Left colon (tissue), 2 donors: ENCODE measurements at places on chromosomes 16 and 17.

- DNase-seq: peak; percentile 37
Measured at GRCh38 chr17:7042501-7043181, 1.3 kb downstream of the SLC16A11 start.

DNA sequence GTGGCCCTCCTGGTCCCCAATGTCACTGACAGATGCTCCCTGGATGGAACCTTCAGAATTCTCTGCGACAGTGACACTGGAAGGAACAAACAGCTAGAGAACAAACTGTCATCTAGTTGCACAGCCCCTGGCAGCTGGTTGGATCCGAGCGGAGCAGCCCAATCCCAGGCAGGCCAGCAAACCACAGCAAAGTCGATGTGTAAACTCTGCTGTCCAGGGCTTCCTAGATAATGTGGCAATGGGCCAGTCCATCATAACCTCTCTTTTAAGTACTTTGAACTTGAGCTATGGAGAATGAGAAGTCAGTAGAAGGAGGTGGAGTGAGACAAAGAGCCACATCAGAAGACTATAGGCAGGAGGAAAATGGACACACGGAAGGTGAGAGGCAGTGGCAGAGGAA, 323.0 kb downstream of the CBLN1 start:
- DNase-seq: no peak

GRCh38 chr16:12235110-12235509, 258.6 kb downstream of the SNX29 start:
- DNase-seq: no peak

DNA sequence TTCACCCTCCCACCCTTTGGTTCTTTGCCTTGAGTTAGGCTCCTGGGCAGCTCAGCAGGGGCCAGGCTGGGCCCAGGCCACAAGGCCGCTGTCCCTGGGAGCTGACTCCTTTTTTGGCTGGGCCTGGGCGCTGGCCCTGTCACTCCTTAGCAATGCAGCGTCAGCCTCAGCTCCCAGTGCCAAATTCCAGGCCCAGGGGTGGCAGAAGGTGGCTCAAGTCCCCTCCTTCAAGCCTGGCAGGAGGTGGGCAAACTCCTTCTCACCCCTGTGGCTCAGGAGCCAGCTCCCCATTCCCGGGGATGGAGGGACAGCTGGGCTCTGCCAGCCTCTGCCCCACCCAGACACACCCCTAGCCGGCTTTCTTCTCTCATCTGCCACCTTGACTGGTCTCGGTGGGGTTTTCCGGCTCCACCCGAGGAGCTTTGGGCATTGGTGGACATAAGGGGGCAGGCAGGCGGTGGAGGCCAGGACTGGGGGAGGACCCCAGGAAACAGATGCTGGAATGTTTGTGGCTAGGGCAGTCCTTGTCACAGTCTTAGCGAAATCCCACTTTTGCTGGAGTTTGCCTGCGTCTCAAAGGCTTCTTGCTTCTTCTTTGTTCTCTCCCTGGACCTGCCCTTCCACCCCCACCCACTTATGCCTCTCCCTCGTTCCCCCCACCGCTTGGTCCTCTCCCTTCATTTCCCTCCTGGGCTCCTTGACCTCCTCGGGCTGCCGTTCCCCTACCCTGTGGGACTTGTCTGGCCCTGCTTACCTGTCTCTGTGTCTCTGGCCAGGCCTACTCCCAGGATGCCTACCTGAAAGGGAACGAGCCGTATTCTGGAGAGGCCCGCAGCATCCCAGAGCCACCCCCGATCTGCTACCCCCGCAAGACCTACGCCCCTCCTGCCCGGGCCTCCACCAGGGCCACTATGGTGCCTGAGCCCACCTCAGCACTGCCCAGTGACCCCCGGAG, 37.4 kb downstream of the ARHGAP23 start:
- DNase-seq: no peak

DNA sequence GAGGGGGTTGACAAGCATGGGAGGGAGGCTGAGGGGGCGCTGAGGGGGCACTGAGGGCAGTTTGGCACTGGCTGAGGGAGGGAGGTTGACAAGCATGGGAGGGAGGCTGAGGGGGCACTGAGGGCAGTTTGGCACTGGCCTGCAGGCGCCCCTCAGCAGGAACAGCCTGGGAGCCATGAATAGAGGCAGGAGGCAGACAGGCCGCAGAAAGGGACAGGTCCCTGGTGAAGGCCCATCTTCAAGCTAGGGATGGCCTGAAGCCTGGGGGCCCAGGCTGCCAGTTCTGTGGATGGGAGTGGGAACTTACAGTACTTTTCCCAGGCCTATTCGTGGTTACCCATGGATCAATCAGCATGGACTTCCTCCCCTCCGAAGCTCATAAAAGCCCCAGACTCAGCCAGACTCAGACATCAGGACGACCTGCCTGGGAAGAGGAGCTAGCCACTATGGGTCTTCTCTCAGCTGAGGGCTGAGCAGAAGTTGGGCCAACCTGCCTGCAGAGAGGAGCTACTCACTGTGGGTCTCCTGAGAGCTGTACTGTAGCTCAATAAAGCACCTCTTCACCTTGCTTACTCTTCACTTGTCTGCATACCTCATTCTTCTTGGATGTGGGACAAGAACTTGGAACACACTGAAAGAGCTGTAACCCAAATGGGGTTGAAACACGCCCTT, 72.8 kb upstream of the BRD7 start:
- DNase-seq: no peak

- DNase-seq: no peak
Measured at GRCh38 chr16:10576390-10577304, 3.8 kb downstream of the EMP2 start.

GRCh38 chr16:3479654-3480216, 15.6 kb downstream of the C16orf90 start:
- no peak for DNase-seq

DNA sequence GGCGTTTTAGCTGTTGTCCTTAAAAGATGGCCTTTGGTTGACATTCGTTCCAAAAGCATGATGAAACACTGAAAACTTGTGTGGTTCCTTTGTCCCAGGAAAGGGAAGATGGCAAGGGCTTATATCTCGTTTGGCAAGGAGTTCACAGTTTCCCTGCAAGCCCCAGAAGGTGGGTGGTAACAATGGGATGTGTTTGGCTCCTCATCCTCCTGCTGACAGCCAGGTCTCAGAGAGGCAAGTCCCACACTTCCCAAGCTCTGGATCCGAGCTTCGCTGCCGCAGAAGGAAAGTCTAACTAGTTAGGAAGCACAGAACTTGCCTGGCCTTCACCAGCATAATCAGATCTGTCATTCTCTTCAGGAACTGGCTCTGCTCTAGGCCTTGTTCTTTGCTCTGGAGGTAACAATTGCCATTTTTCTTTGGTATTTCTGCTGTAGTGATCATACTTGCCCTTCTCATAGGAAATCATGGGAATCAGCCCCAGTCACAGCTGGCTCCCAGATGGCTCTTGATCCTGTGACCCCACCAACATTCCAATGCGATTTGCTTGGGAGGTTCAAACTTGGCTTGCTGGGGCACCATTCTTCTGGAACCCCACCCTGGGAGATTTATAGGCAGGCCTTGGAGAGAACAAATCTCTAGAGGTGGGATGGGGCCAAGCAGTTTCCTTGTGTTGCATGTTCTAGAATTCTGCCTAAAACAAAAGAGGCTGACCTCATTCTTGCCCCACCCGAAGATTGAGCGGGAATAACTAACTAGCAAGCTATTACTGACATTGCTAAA, 17.9 kb downstream of the KPNA2 start:
- DNase-seq: peak; percentile 33

DNA sequence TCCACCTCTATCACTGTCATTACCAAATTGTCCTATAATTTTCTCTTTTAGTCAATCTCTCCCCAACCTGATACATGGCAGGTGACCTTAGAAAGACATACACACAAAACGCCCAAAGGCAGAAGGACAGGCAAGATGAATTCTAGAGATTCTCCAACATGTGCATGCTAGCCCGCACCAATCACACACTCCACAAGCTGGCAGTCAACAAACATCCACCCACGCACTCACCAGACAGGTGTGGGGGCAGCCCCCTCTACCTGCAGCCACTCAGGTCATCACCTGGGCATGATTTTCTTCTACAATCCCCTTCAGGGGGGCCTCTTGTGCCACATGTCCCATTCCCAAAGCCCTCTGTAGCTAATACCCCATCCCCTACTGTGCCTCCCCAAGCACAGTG, 9.5 kb downstream of the MPP2 start:
- no peak for DNase-seq

DNA sequence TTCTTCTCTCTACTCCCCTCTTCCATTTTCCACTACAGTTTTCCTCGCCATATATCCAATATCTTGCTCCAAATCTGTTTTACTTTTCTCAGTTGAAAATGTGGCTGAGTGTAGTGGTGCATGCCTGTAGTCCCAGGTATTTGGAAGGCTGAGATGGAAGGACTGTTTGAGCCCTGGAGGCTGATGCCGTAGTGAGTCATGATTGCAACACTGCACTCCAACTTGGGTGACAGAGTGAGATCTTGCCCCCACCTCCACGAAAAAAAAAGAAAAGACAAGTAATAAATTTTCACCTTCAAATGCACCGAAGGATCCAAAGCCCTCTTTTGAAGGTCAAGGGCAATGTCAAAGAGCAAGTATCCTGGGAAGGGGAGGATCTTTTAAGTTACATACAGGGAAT, 592.3 kb downstream of the TMEM114 start:
- DNase-seq: no peak

- no peak for DNase-seq
Measured at GRCh38 chr17:12431188-12431587, 234.5 kb upstream of the MYOCD start.

- DNase-seq: peak; percentile 84
Measured at GRCh38 chr17:78112518-78113471, 15.8 kb downstream of the TMC6 start.

- no peak for DNase-seq
Measured at GRCh38 chr17:58271216-58271931, 9.4 kb downstream of the MPO start.

- DNase-seq: peak; percentile 34
Measured at GRCh38 chr16:81797443-81797842, 18.4 kb downstream of the PLCG2 start.

GRCh38 chr17:43171586-43172487, 823 bp downstream of the NBR1 start:
- peak; percentile 54 for DNase-seq

GRCh38 chr17:66949501-66949900, 15.0 kb upstream of the CACNG4 start:
- no peak for DNase-seq

GRCh38 chr17:58086953-58087352, 3.7 kb downstream of the DYNLL2 start:
- no peak for DNase-seq

DNA sequence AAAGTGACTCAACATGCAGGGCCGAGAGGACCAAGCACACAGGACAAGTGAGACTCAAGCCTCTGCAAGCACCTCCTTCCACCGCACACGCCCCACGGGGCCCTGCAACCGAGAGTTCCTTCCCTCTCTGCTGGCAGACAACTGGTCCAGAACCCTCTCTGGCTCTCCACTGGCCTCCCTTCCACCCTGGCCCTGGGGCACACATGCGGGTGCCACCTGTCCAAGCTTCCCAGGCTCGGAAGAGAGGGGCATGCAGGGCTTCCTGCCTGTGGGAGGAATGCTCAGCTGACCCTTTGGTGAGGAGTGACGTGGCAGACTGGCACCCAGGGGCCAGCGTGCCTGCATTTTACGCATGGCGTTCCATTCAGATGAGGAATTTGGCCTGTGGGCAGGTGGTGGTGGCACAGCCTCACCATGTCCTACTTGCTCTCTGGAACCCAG, 59.8 kb downstream of the PIPOX start:
- no peak for DNase-seq

DNA sequence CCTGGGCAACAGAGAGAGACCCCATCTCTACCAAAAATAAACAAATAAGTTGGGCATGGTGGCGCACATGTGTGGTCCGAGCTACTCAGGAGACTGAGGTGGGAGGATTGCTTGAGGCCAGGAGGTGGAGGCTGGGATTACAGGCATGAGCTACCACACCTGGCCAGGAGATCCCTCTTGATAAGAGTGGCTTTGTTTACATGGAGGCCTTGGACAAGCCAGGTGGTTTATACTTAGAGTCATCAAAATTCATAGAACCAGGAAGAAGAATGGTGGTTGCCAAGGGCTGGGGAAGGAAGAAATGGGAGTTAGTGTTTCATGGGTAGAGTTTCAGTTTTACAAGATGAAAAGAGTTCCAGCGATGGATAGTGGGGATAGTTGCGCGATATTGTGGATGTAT, 8.8 kb upstream of the ZFP1 start:
- peak; percentile 38 for DNase-seq

DNA sequence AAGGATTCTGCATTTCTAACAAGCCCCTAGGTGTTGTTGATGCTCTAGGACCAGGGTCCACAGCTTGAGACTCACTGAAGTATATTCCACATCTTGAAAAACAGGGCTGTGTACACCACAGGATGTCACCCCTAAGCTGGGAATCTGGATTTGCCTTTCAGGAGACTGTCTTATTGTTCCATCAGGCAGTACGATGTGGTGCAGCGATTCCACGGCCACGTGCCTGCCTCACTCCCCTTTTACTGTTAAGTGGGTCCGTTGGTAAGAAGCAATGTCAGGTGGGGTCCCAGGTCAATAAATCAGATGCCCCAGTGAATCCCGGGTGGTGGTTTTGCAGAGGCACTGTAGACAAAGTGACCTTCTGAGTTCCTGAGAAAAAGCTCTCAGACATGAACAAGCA, 470.7 kb downstream of the HS3ST3B1 start:
- no peak for DNase-seq
